Heart left ventricle (tissue), 16 donors: ENCODE measurements at places on chromosomes 3 and 15.
A peak's percentile ranks its signal among the peaks of the same experiment; 100 is the strongest.

DNA sequence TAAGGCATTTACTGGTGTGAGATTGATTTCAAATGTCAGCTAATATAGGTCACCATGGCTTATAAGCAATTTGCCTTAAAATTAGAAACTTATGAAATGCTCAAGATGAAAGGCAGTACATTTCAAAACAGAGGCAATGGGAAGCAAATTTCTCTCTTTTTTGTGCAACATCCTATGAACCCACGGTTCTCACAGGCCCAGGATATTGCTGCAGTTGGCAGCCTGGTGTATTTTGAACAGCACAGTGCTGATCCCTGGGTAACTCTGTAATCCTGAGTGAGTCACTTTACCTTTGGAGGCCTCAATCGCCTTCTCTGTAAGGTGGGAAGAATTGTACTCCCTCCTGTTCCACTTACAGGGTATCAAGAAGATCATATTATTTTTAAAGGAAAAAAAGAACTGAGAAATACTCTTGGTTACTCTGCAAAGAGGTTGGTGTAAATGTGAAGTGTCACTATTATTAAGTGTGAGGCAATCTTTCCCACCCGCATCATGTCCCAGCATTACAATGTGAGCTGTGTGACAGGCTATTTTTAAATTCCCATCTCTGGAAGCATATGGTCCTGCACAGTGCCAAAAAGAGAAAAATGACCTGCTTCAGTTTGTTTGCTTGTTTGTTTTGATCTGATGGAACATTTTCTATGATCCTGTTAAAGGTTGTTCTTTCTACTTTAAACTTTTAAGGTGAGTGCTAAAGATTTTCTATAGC lies 190.1 kb upstream of the LPP start:
- DNase-seq: peak; percentile 39

DNA sequence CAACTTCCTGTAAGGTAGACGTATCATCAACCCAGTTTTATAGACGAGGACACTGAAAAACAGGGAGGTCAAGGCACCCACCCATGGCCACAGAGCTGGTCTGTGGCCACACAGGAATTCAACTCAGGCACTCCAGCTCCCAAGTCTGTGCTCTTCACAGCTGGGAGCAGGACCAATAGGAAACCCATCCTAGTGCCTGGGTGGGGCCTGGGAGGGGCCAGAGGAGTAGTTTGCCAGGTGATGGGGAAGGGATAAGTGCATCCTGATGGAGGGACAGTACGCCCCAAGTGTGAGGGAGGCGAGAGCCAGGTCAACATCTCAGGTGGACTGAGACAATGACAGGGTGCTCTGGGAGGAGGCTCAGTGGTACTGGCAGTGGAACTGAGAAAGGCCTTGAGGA lies 22.0 kb downstream of the KIF9 start:
- DNase-seq: no peak

GRCh38 chr15:67836477-67836876 lies 3.4 kb downstream of the RNU6-1 start:
- no peak for DNase-seq

DNA sequence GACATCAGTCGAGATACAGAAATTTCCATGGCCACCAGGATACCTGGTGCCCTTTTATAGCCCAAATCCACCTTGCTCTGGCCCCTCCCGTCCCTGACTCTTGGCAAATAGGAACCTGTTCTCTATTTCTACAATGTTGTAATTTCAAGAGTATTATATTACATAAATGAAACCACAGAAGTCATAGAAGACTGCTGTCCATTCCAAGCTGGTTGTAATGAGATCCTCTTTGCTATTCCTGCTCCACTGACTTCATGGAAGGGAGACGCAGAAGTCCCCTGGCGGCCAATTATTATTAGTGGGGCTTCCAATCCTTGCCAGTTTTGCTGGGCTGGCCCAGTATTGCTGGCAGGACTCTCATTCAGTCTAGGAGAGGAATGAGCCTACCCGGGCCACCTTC lies 26.6 kb downstream of the DCP1A start:
- DNase-seq: peak; percentile 27

DNA sequence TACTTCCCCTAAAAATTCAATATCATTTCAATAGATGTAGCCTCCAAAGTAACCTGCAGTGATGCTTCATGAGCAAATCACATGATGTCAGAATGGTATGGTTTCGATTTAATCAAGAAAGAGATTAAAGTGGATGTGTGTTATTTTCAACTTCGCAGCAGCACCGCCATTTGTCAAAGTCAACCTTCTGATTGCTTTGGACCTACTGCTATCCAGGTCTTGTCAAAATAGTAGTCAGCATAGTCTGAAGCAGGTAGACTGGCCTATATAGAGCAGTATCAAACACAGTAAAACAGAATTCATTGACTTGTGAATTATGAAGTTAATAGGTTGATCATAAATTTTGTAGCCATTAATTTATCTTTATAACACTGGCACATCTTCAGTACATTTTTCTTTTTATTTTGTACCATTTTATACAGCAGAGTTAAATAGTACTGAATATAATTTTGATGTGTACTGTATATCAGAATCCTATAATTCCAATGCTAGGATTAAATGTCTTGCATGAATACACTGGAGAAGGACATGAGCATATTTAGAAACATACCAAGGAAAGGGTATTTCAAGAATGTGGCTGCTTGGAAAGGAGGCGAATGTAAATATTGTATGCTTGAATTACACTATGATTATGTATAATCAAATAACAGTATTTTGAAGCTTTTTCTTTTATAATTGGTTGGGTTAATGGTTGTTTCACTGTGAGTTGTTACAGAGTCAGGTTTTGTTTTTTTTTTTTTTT lies 79.6 kb downstream of the CDIN1 start:
- no peak for DNase-seq

GRCh38 chr3:189229196-189229828 lies 57.5 kb downstream of the TPRG1 start:
- no peak for DNase-seq

DNA sequence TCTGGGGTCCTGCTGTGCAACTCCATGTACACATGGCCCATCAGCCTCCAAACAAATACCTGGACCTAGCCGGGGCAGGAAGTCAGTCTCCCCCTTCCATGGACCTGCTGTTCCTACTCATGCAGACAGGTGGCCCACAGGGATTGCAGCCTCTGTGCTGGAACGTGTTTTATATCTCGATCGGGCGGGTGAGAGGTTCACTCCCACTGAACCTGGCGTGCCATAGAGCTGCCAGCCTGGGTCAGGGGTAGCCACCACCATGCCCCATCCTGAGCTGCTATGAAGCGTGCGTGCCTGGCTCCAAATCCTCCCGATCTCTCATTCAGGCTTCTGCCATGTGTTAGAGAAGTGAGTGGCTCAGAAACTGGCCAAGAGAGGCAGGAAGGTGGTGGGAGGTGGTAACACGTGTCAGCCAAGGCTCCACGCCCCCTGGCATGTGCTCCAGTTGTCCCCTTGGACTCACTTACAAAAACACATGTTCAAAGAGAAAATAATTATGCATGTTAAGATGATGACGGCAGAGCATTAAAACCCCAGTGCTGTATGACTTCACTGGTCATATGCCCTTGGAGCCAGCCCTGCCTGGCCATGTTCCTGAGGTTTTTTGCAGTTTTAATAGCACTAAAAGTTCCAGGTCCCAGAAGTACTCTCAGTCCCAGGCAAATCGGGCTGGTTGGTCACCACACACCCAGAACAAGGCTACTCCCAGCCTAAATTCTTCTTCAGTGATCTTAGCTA lies 30.6 kb downstream of the CTSH start:
- no peak for DNase-seq

DNA sequence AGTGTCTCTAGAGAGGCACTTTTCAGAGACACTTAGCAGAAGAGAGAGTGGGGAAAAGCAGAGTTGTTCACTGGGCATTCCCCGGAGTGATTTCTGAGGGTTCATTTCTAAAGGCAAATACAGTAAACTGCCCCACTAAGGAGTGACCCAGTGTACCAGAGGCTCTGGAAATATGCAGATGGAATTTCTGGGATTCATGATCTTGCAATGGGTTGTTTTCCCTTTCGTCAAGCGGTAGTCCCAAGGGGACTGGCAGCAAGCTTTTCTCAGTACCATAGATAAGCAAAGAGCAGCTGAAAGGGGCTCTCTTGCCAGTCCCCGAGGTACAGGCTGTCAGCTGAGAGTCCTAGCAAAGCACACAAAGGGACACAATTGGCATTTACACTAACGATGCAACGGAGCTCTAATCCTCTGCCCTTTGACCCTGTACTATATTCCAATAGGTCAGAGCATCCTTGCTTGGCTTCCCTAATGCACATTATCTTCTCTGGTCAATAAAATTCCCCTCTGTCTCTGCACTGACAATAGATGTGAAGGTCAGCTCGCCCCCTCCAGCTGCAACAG lies 155.6 kb downstream of the SEMA6D start:
- DNase-seq: peak; percentile 45

DNA sequence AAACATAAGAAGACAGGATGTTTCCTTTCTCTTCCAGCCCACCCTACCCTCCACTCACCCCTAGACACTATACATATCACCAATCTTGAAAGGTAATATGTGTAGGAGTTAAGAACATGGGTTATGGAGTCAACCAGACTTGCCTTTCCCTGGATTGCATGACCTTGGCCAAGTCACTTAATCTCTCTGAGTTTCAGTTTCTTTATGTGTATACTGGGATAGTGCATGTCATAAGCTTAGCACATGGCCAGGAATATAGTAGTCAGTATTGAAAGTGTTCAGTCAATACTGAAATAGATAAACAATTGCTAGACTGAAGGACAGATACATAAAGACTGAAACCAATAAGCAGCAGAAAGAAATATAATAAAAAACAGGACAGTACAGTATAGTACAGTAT lies 283.2 kb upstream of the STT3B start:
- no peak for DNase-seq

GRCh38 chr3:8885536-8886316 lies 77.5 kb downstream of the RAD18 start:
- no peak for DNase-seq

DNA sequence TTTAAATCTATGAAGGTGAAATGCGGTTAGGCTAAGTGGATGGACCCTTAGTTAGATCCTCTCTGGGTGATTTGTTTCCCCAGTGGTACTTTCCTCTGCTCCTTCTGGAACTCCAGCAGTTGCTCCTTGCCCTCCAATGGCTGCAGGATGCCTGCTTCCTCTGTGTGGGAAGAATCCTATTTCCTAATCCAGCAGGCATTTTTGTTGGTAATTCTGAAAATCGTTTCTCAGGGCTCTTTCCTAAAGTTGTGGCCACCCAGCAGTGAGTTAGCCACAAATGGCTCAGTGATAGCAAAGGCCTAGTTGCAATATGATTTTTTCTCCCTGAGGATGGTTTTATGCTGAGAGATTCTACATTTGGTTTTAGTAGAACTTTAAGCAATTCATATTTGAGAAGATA lies 332.3 kb upstream of the C2CD4B start:
- no peak for DNase-seq

DNA sequence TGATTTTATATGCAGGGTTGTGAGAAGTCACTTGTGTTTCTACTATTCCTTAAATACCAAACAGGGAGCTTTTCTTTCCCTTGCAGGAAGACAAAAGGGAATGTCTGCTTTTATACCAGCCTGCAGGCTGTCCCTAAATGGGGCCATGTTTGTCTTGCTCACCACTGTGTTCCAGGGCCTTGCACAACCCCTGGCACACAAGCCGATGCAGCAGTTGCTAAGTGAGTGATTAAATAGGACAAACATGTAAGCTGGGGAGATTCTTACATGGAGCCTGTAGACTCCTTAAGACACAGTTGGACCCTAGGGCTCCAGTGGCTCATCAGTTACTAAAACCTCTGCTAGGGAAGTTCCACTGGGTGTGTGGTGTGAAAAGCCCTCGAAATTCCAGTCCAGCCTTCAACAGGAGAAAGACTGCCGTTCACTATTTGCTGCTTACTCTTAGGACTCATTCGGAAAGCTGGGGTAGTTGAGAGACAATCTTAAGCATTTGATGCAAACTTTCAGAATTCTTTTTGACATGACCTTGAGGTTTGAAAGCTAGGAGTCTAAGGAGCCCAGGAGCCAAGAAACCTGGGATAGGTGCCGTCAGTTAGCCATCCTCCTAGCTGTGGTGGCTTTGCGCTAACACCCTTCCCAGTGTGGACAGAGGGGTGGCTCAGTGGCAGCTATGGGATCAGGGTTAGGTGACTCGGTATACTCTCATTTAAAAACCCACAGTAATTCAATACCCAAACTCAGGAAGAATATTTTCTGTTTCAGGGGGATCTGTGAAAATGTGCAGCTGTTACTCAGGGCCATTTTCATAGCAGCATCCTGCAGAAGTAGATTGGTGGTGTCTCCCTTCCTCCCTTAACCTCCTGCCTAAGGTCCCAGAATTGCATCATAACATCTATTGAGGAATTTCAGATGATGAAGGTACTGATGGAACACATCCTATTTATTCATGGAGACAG lies 39.1 kb downstream of the SYNM start:
- no peak for DNase-seq

DNA sequence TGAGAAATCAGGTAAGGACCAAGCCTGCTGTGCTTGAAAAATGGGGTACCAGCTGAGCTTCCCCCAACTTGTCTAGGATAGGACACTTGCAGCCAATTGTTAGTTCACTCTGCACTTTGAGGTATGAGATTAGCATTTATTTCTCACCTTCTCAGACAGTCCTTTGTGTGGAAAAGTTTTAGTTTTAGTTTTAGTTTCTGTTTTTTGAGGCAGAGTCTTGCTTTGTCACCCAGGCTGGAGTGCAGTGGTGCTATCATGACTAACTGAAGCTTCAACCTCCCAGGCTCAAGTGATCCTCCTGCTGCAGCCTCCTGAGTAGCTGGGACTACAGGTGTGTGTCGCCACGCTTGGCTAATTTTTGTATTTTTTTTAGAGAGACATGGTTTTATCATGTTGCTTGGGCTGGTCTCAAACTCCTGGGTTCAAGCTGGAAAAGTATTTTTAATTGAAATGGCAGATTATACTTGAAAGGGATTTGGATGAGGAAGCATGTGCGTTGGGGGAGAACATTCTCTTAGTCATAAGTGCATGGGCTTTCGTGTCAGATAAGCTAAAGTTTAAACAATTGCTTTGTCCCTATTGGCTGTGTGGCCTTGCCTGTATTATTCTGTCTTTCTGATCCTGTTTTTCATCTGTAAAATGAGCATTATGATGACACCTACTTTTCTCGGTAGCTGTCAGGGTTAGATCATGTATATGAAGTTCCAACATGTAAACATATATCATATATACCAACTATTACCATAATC lies 25.2 kb upstream of the CCK start:
- no peak for DNase-seq

DNA sequence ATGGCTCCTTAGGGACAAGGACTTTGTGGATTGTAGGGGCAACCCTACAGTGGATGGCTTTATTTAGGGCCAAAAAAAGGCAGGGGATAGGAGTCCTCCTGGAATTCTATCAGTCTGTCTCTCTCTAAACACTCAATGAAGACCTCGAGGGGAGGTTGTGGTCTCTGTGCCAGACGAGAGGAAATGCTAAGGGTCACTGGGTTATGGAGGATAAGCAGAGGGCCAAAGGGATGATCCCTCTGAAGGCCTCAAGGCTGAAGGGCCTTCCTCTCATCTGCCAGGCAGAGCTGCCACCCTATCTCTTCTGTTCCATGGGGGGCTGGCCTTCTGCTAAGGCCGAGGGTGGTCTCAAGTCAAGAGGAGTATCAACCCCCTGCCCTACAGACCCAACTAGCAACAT lies 27.0 kb downstream of the PLXNB1 start:
- DNase-seq: no peak

GRCh38 chr15:98943601-98944151 lies 63.9 kb downstream of the PGPEP1L start:
- peak; percentile 73 for DNase-seq
